ENCODE measurements at places on chromosomes 5 and 9.

DNA sequence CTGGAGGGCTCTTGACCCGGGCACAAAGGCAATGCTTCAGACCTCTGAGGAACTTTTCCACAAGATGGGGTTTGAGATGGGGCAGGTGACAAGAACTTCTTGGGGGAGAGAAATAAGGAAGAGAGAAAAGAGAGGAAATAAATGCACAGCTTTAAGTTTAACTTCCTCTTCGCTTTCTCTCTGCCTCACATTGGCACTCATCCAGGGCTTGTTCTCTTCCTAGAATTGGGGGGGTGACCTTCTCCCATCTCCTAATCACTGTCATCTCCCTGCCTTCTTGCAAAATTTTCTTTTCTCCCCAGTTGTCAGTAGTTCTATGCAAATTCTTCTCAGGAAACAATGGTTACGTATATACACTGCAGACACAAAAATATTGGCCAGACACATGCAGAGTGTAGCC lies 19.1 kb upstream of the ADCY2 start:
- DNase-seq, result no peak

DNA sequence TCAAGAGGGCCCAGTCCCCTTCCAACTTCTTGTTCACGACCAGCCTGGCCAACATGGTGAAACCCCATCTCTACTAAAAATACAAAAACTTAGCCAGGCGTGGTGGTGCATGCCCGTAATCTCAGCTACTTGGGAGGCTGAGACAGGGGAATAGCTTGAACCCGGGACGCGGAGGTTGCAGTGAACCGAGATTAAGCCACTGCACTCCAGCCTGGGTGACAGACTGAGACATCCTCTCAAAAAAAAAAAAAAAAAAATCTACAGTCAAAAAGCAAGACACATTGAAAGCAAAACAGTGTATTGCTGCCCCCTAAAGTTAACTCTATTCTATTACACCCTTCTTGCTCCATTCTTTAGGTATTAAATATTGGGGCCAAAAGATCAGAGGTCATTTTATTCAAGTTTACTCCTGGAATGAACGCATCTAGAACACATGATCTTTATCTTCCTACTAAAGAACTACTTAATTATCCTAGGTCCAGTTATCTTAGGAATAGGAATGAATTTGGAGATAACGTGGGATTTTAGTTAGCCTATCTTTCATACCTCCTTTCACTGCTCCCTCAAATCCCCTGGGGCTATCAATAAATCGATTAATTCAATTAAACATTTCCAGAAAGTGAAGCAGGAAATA lies 2.4 kb downstream of the ATG12 start:
- peak; percentile 30 for DNase-seq

- DNase-seq, result no peak
Observed at GRCh38 chr5:57172466-57173318, 1.2 kb upstream of the GPBP1 start.

GRCh38 chr5:132256086-132256782 lies 1.3 kb upstream of the PDLIM4 start:
- no peak for DNase-seq

GRCh38 chr5:65098393-65098792 lies 329.7 kb downstream of the CWC27 start:
- no peak for DNase-seq

DNA sequence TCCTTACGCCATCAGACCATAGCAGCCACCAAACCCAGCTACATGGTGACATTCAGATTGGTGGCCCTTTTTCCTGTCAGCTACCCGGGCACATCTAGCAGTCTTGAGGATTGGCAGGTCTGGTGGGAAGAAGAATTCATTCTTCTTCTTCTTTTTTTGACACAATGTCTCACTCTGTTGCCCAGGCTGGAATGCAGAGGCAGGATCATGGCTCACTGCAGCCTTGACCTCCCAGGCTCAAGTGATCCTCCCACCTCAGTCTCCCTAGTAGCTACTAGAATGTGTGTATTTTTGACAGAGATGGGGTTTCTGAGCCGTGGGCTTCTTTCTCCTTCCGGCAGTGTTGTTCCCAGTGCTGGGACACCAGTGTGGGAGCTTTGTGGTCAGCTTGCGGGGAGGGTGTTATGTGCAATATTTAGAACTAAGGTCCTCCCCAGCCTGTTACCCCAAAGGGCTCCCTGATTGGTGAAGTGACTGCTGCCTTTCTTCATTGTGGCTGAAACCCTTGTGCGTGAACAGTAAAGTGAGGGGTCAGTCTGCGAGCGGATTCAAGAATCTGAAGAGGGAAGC lies 3.4 kb downstream of the NTMT1 start:
- no peak for DNase-seq

GRCh38 chr5:155595791-155596190 lies 582.2 kb downstream of the KIF4B start:
- no peak for DNase-seq

DNA sequence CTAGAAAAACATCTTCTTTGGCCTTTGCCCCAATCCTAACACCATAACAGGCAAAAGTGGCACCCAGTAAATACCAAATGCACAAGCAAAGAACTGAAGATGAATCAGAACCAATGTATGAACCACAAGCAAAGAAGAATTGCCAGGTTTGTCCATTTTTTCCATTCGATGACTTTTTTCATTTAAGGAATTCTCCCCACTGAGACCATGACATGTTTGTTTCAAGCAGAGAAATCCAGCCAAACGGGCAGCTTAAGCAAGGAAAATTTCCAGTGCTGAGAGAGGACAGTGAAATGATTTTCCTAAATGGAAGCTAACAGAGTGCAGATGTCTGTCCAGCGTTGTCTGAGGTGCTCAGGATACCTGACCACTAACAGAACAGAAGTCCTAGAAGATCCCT lies 203.7 kb downstream of the ADAMTS12 start:
- no peak for DNase-seq

DNA sequence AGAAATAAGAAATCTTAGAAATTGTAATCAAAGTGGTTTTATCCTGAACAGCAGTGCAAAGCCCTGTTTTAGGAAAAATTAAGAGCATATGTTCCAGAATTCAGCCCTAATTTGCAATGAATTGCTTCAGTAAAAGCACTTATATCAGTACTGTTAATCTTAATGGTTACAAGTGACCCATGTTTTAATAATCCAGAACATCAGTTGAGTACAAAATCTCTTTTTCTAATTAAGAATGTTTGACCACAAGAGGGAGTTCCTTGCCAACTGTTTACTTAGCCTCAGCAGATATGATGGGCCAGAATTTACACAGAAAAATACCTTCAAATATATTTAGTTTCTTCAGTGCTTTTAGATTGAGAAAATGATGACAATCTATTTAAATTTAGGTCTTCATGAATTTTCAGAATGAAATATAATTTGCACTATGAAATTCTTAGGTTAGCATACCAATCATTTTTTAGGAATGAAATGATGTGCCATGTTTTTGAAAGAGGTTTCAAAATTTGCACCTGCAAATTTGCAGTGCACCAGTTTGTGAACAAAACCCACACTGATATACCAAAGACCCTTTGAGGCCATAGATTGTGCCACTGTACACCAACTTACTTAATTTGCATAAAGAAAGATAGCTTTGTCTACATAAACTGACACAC lies 926.3 kb upstream of the ARRDC3 start:
- DNase-seq, result peak; percentile 10

DNA sequence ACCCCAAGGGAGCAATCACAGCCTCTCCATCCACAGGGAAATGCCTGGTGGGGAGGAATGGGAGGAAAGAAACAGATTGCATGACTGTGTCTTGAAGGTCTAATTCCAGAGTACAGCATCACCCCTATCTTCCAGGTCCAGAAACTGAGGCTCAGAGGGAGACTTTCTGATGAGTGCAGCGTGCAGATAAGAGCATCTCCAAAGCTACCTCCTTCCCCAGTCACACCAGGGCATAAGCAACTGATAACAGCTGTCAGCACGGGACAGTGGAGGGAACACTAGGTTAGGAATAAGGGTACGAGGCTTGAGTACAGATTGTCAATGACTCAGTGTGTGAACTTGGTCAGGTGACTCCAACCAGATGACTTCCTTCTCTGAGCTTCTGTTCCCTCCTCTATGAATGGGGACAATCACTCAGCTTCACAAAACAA lies 126.9 kb downstream of the KCNIP1 start:
- DNase-seq, result no peak

GRCh38 chr5:170597109-170597751 lies 93.4 kb downstream of the KCNIP1 start:
- no peak for DNase-seq

GRCh38 chr5:120388016-120388781 lies 75.9 kb upstream of the PRR16 start:
- no peak for DNase-seq

GRCh38 chr5:143037071-143037470 lies 266.9 kb downstream of the ARHGAP26 start:
- DNase-seq, result no peak

- no peak for DNase-seq
Observed at GRCh38 chr9:129549684-129550083, 71.2 kb downstream of the C9orf50 start.

DNA sequence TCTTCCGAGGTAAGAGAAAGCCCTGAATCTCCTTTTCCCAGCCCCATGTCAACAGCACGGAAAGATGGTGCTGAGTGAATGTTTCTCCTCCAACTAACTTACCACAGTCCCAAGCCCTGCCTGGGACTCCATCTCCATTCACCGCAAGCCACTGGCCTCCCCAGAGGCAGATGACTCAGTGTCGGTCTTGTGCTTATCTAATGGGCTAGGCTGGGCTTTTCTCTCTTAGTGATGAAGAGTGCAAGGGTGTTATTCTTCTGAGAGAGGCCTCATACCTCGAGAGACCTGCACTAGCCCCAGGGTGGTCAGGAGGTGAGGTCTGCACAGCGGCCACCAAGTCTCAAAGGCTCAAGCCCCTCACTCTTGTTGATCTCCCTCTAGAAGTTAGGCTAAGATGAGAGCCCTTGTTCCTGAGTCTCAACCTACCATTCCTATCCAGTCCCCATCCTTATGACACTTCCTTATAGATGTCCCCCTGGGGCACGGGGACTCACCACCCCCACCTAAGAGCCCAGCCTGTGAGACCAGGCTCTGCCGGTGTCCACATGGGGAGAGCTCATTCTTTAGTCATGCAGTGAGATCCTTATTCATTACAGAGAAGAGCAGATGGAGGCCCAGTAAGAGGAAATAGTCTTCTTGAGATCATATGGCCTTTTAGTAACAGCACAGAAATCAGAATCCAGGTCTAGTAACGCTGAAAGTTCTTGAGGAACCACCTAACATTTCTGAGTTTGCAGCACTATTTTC lies 127.0 kb downstream of the SAXO1 start:
- DNase-seq, result no peak

DNA sequence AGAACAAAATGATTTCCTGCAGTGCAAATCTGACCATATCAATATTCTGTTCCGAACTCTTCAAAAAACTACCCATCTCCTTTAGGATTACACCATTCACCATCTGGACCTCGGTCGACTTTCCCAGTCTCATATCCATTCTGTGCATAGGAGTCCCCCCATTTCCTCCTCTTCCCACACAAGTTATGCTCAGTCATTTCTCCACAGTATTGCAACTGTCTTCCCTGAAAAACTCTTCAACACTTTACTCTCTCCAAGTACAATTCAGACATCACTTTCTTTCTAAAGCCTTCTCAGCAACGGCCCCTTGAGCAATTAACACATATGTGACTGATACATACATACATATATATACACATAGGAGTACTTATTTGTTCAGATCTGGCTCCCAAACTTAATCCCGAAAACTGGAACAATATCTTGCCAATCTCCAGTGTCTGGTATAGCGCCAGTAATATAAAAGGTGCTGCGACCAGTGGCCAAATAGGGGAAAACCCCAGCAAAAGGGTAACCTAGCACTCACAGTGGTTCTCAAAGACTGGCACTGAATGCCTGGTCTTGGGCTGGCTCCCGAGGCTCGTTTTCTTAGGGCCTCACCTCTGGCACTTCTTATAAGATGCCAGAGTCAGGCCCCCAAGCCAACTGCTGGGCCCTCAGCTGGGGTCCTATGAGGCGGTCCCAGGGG lies 629 bp downstream of the ZBTB26 start:
- DNase-seq, result no peak

DNA sequence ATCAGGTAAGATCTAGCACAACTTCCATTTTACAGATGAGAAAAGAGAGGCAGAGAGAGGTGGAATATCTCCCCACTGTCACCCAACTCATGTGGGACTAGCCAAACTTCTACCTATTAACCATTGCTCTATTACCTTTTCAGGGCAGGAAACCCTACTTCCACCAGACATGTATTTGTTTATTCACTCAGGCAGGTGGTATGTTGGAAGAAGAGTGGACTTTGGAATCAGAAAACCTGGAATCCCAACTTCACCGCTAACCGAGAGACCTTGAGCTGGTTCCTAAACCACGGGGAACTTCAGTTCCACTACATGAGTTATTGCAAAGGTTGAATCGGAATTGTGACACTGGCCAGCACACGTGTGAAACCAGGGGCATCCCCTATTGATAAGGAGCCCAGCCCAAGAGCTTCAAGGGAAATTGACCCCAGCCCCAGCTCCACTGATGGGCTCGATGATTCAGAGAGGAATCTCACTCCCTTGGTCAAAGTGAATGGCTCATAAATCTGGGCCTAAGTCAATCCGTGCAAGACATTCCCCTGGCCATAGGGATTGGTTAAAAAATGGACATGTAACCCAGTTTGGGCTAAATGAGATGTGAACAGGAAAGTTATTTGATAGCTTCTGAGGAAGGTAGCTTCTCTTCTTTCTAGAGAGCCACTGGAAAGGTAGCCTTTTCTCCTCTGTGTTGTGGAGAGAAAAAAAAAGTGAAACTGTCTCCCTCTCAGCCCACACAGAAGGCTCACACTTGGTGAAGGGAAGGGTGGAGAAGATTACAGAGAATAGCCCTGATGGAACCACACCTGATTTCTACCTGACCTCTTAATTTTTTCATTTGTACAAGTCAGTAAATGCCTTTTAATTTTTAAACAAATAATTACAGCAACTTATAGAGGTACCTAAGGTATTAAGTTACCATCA lies 5.5 kb upstream of the GLIS3 start:
- DNase-seq, result no peak

DNA sequence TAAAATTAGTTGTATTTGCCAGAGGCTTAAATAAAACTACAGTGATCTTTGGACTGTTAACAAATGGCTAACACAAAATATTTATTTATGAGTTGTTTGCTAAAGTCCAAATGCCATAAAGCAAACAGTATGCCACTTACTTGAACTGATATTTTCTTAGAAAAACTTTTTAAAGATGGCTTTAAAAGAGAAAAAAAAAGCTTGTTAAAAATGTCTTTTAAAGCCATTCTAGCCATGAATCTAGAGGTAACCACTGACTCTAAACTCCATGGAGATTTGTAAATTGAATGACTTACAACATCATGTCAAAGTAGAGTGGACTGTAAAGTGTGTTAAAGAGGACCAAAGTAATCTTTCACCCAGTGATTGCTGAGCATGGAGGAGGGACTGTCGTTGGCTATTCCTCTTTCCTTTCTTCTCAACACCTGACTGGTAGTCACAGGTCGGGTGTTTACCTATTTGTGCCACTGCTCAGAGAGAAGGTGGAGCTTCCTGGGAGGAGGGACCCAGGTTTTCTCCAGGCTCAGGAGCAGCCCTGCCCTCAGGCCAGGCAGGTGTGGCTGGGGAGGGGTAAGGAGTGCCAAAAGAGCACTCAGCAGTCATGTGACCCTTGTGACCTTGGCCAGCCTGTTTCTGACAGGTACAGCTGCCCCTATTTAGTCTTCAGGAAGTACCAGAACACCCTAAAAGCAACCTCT lies 69.1 kb upstream of the TJP2 start:
- DNase-seq, result peak; percentile 89
